Smooth muscle cell of the brain vasculature (primary cell): ENCODE measurements at places on chromosomes 7 and 10.

DNA sequence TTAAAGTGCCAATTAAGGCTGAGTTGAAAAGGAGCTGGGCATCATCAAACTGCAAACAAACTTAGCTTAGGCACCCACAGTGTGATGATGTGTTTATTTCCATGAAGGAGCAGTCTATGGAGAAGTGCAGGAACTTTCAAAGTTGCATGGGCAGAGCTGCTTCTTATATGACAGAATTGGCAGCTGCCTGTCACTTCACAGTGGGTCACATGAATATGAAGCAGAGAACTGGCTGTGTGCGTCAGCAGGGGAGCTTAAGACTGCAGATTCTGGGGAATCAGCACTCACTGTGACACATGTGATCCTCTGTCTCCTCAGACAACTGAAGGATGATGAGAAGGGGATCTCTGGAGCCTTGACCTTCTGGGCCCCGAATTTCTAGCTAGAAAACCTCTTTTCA lies 36.6 kb downstream of the RBM28 start:
- DNase-seq, result no peak

GRCh38 chr10:60535427-60535826 lies 145.8 kb upstream of the ANK3 start:
- no peak for DNase-seq

- DNase-seq, result no peak
Measured at GRCh38 chr7:143987513-143987912, 12.6 kb upstream of the OR6B1 start.

GRCh38 chr7:3955751-3956696 lies 655.0 kb downstream of the SDK1 start:
- no peak for DNase-seq

GRCh38 chr10:125262409-125262808 lies 102.0 kb upstream of the CTBP2 start:
- no peak for DNase-seq

DNA sequence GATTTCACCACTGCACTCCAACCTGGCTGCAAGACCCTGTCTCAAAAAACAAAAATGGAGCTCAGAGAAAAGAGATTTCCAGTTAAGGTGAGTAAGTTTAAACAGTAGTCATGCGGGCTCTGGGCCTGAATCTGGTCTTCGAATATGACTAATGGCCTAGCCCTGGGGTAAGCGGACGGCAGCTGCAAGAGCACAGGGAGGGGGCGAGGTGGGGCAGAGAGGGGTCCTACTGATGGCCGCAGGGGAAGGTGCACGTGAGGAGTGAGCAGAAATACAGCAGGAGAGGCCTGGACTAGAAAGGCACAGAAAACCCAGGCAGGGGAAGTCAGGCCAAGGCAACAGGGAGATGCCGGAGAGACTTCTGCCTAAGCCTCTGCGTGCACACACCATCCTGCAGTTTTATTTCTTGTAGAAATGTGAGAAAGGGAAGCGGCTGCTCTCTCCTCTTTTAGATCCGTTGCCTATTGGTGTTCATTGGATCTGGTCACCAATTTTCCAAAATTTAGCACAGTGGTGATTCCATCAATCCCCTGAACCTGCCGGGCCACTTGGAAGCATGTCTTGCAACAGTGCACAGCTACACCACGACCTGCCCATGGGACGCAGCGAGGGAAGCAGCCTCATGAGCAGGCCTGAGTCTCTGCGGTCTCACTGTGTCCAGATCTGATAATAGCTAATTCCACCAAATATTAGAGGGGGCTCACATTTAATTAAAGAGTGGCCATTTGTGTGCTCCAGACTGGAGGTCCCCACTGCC lies 139.0 kb downstream of the PAXIP1 start:
- DNase-seq, result no peak

- no peak for DNase-seq
Measured at GRCh38 chr7:81903115-81903514, 133.3 kb upstream of the HGF start.

DNA sequence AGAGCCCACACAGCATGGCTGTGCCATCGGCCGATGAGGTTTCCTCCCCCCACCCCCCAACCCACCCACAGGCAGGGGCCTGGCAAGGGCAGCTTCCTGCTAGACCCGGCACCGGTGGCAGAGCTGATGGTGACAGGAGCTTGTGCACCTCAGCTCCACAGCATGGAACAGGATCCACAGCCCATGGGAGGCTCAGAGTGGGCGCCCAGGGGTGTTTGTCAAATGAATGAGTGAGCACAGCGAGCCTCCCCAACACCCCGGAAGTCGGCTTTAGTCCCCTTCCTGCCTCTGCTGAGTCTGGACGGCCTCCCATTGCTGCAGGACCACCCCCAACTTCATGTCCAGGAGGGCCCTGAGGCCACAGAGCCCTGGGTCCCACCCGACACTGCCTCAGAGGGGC lies 68.9 kb downstream of the PDGFA start:
- no peak for DNase-seq

DNA sequence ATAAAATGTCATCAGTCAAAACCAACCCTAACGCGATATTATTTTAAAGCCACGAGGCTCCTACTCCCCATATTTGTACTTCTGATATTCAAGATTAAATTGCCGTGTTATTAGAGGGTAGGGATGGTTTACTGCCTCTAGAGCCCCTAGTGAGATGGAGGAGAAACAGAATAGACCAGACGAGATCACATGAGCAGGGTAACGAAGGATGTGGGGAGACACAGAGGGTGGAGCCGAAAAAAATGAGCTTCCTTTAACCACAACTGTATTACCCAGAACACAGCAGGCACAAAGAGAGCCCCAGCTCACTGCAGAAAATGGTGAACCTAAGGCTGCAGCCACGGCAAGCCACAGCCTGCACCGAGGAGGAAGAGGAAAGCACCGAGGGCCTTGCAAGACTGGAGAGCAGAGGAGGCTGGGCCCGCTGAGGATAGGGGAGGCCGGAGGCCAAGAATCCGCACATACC lies 14.3 kb downstream of the ZC3HAV1 start:
- DNase-seq, result no peak

DNA sequence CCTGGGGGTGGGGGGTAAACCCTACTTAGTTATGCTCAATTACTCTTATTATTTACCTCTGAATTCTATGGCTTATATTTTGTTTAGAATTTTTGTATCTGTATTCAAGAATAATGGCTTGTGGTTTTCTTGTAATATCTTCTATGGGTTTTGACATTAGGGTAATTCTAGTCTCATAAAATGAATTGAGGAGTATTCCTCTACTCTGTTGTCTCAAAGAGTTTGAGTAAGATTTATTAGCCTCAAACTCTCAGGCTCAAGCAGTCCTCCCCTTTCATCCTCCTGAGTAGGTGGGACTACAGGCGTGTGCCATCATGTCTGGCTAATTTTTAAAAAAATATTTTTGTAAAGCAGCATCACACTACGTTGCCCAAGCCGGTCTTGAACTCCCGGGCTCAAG lies 19.6 kb upstream of the UCMA start:
- DNase-seq, result no peak

GRCh38 chr7:73429215-73429614 lies 4.4 kb upstream of the FZD9 start:
- no peak for DNase-seq

DNA sequence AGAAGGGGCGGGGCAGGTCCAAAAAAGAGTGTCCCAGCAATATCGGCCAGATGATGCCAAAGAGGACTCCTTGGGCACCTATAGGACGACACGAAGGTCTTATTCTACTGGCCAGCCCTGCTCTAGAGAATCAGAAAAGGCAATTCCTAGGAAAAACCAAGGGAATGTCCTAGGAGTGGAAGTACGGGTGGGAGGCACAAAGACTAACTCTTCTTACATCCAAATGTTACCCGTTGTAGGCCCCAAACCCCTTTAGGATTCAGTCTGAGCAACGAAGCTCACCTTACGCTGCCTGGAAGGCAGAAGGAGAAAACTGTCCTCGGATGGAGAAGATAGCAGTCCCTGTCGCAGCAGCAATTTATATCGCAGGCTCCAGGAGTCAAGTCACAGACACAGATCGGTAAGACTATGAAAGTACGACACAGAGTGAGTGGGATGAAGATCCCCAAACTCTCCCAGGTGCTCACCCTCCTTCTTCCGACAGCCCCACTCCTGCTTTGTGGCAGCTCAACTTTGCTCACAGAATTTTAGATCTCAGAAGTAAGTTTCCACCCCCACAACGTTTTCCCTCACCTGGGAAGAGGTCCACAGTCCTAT lies 558 bp downstream of the TCTN3 start:
- DNase-seq, result no peak

GRCh38 chr7:28442540-28443420 lies 30.5 kb downstream of the CREB5 start:
- no peak for DNase-seq

DNA sequence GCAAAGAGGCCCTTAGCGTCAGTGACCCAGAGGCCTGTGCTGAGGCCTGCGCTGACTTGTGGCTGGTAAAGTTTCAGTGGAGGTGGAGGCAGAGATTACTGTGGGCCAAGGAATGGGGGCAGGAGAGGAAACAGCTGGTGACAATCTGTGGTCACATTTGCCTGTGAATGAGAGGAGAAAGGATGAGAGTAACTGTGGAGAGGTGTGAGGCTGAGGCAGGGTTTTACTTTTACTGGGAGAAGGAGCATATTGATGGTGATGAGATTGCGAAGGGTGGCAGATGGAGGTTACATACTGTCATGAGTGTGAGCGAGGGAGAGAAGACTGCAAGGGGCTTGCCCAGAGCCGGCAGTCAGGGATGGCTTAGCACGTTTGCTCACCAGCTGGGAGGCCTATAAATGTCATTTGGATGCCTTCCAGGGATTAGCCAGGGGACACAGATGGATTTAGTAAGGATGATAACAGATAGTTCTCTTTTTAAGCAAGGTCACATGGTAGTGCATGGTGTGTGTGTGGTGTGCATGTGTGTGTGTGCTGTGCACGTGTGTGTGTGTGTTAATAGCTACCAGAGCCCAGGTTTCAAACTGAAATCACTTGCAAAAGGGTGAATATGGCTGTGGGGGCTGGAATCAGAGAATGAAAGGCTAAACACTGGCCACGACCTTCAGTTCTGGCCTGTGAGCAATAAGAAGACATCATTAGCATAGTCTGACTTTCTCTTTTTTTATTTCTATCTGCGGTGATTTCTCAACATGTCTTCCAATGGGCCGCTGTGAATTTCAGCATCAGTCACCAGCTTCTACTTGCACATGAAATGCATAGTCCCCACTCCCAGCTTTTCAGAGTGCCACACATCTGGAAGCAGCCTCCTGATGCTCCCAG lies 291.5 kb upstream of the ZNF32 start:
- no peak for DNase-seq

GRCh38 chr7:2523941-2524807 lies 4.6 kb downstream of the LFNG start:
- DNase-seq, result no peak

- DNase-seq, result no peak
Measured at GRCh38 chr10:92111336-92111939, 179.4 kb downstream of the CPEB3 start.

DNA sequence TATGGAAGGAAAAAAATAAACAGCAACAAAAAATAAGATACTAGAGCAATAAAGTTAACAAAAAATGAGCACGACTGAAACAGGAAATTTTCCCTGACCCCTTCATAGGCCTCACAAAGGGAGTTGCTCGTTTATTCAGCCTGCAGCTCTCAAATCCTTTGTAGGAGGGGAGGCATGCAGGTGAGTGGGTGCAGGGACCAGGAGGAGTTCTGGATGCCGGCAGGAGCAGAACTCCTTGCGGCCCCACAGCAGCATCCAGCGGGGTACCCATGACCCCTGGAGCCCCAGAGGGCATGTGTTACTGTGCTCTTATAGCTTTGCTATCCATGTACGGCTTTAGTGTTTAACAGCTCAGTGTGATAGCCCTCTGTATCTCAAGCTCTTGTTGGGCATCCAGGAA lies 5.8 kb downstream of the TAS2R39 start:
- no peak for DNase-seq

DNA sequence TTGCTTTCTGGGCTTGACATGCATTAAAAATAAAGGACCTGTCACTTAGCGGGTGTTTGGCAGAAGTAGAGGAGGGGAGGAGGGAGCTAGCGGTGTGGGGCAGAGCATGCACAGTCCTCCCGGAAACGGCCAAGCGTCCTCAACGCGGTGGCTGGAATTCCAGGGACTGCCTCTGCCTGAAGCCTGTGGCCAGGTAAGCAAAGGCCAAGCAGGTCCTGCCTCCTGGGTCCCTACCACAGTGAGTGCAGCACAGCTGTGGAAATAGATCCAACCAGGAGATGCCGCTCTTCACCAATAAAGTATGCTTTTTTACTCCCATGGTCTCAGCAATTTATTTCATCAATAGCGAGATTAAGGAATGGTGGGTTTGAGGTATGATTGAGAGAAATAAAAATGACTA lies 323.4 kb downstream of the WDR37 start:
- DNase-seq, result no peak

GRCh38 chr7:43485580-43485979 lies 97.3 kb upstream of the STK17A start:
- DNase-seq, result no peak

- DNase-seq, result no peak
Measured at GRCh38 chr7:116277070-116277469, 66.7 kb downstream of the TES start.

- no peak for DNase-seq
Measured at GRCh38 chr7:110977127-110977737, 113.7 kb upstream of the LRRN3 start.

DNA sequence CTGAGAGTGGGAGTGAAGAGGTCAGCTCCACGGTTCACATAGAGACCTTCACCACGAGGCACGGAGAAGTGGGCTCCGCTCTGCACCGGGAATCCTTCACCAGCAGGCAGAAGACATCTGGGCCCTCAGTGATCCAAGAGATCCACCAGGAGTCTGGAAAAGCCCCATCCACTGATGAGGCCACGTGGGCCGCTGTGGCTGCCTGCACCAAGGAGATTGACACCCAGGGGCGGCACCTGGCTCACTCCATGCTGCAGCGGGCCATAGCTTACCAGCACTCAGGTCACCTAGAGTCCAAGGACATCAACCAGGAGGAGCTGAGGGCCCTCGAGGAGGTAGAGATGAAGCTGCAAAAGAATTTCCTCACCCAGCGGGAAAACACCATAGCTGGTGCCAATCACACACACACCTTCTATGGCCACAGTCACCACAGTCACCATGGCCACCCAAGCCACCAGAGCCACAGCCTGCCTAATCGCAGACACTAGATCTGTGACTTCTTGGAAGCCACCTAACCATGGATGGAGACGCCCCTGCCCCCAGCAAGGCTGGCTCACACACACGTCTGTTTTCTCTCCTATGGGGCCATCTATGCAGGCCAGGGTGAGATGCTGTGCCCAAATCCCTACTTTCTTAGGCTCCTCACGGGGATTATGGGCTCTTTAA lies 694 bp downstream of the C10orf62 start:
- no peak for DNase-seq

GRCh38 chr10:14040787-14041631 lies 289.7 kb downstream of the FRMD4A start:
- DNase-seq, result no peak

GRCh38 chr7:121696954-121697353 lies 176.0 kb upstream of the PTPRZ1 start:
- no peak for DNase-seq

- no peak for DNase-seq
Measured at GRCh38 chr7:47310020-47310419, 271.9 kb downstream of the TNS3 start.

- no peak for DNase-seq
Measured at GRCh38 chr7:151060416-151061212, 1.2 kb downstream of the SLC4A2 start.

- DNase-seq, result no peak
Measured at GRCh38 chr7:27967639-27968038, 213.0 kb downstream of the JAZF1 start.

GRCh38 chr7:21526007-21526406 lies 16.8 kb upstream of the DNAH11 start:
- DNase-seq, result no peak

GRCh38 chr7:5702876-5703571 lies 78.4 kb downstream of the RNF216 start:
- DNase-seq, result no peak

GRCh38 chr10:85916994-85917573 lies 449.5 kb downstream of the GRID1 start:
- DNase-seq, result no peak
